ENCODE measurements at places on chromosomes 6 and 20.

DNA sequence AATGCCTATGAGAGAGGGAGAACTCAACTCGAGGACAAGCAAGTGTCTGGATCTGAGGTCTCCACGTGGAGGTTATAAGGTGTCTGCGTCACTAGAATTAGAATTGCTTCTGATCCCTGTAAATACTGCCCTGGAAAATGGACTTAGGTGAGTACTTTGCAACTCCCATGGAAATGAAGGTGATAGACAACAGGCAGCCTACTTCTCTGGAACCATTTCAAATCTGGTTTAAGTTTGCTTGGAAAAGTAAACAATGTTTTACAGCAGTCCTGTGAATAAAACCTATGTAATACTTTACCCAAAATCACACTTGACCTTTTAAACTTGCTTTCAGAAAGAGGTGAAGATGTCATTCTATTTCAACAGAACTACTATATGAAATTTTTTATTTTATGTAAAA is 70.1 kb upstream of the TENT5A start:
- DNase-seq: no peak

- no peak for DNase-seq
These were observed 66.2 kb upstream of the TRDN start for GRCh38 chr6:123702943-123703342.

DNA sequence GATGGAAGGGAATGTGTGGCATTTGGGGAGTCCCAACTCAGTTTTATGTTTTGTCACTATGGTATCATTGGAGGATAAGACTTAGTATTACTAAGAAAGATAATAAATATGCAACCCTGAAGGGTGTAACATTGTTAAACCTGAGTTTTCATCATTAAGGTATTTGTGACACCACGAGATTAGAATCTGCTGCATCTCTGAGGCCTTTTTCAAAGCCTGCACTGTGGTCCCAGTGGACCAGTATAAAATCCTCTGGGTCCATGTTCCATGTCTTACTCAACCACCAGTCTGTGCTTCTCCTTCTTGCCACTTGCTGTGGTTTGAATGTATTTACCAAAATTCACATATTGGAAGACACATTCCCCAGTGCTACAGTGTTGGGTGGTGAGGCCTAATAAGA is 130.6 kb downstream of the TBX18 start:
- no peak for DNase-seq

DNA sequence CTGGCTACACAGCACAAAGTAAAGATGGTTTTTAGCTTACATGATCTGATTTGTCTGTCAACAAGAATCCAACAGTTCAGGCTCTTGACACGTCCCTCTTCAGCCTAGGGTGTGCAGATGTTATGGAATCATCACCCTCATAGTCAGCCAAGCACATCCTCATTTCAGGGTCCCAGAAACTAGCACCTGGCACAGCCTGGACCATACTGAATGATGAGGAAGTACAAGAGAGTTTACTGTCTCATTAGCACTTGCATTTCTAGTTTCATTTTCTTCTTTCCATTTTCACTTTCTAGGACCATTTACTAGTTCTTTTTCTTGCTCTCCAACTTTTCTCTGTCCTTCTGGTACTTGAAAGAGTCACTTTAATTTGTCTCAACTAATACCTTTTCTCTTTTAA is 6.5 kb downstream of the RIPOR2 start:
- DNase-seq: peak; percentile 22

DNA sequence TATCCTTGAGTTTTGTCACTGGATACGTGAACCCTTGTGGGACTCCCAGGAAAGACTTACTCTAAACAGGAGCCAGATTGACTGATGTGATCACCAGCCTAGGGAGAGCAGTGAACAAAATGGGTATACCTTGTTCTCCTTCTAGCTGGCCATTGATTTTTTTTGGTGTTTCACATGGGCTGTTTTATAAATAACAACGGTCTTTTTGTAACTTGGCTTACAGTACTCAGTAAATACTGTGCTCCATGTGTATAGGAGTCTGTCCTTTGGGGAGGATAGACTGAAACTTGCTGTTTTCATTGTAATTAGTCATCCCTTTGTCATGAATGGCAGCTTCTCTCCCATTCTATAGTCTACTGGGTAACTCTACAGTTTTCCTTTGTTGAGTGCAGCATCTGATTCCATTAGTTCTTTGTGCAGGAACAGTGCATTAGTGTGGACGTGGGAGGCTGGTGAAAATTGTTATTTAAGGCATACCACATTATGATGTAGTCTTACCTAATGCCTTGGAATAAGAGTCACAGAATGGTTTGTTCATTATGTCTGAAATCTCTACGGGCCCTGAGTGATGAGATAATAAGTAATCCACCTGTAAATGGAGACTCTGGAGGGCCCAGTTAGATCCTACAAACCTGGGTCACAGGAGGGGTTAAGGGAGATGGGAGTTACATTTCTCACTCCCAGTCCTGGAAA is 89.5 kb downstream of the TIAM2 start:
- no peak for DNase-seq

DNA sequence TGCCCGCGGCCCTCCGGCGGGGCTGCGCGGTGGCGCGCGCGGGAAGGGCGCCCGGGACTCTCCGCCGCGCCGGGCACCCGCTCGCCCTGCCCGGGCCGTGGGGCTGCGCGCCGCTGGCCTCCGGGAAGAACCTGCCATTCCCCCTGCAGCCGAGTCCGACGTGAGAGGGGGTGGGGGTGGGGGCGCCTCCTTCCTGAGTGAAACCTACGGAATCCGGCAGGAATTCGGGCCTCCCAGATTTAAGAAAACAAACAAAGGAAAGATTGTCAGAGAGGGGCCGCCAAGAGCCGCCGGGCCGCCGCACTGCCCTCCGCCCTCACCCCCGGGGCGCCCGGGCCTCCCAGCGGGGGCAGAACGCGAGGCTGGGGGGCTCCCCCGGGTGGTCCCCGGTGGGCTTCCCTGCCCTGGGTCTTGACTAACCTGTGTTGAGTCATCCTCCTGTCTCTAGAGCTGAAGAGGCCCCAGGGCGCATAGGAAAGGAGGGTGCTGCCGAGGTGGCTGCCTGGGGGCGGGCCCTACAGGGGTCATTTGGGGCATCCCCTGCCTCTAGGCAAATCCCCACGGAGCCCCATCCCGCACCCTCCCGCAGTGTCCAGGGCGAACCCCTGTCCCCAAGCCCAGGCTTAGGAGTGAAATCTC is 42.2 kb upstream of the FOXP4 start:
- peak; percentile 76 for DNase-seq

DNA sequence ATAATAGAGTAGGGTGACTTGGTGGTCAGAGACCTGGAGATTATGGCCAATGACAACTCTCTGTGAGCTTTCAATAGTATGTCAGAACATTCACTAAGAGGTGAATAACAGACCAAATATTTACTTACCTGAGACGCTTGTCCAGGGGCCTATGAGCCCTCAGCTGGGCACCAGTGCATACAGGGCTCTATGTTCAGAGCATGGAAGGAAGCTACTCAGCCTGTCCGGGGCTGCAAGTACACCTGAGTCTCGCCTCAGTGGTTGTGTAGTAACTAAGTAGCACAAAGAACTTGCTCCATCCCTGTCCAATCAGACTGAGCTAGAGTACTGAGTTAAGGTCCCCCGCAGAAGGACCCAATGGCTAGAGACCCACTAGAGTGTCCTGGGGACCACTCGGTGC is 11.6 kb upstream of the SCGN start:
- DNase-seq: no peak

- DNase-seq: no peak
These were observed 1.3 kb downstream of the SLC22A16 start for GRCh38 chr6:110475066-110475653.

- DNase-seq: no peak
These were observed 115.2 kb downstream of the EPM2A start for GRCh38 chr6:145620088-145620487.

GRCh38 chr6:106156863-106157262 is 70.7 kb downstream of the PRDM1 start:
- DNase-seq: no peak

DNA sequence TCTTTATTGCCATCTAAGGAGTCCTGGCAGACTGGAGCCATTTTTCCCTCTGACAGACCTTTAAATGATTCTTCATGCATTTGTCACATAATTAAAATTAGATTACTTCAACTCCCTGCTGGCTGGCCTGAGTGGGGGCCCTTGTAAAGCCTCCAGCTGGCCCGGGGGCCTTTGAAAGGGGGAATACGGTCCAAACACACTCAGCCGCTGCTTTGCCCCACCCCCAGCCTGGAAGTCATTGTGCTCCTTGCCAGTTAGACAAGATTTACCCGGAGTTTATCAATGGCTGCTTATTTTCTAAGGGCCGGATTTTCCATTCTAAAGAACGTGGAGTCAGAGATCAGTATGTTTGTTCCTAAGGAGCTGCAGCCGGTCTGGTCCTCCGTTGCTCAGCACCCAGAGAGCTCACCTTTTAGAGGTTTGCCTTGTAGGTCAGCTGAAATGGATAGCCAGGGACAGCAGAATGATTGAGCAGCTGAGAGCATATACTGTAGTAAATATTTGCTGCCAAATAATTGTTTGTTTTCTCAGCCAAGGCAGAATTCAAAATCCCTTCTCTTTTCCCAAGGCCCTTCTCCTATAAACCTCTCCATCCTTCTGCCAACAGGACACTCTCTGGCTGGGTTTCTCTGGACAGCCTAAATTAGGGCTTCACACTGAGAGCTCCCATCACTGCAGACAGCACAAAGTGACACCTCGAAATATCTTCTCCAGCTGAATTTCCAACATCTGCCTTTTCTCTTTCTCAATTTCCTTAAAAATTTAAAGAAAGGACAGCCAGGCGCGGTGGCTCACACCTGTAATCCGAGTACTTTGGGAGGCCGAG is 68.4 kb upstream of the RBM24 start:
- peak; percentile 91 for DNase-seq

GRCh38 chr6:163962627-163963117 is 548.2 kb downstream of the QKI start:
- DNase-seq: no peak

GRCh38 chr20:19609642-19610223 is 148.3 kb upstream of the RIN2 start:
- no peak for DNase-seq

- no peak for DNase-seq
These were observed 2.4 kb upstream of the CST3 start for GRCh38 chr20:23640018-23640601.

DNA sequence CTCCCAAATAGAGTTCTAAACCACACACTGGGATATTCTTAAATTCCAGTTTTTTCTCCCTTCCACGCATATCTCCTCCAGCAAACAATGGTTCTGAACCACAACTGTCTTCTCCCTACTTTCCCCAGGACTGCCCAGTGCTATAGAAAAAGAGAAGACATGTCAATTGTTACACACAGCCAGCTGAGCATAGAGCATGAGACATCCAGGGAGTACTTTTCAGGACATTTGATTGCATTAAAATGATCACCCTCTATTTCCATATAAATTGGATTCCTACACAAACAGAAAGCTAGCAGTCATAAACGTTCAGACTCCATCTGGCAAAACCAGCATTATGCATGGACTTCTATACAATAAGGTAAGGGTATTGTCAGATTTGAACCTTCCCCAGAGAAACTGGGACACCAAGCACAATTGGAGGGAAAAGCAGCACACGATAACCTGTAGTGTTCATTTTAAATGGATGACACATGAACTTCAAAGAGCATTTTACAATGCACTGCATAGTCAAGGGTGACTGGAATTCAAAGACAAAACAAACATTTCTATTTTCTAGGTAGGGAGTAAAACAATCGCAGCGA is 93.1 kb upstream of the HEY2 start:
- DNase-seq: no peak

DNA sequence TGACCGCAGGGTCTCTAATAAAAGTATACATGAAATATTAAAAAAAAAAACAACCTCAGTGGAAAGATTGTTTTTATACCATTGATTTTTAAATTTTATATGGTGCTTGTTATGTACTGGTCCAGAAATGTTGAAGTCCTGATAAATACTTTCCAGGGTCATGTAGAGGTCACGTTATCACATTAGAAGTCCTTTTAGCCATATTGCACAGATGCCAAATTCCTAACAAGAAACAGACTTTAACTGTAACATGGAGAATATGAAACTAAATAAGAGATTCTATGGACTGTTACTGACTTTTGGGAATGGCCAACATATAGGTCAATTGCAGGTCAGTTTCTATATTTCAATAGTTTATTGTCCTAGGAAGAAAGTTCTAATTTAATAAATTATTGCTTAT is 89.0 kb downstream of the ADGRB3 start:
- DNase-seq: no peak

- DNase-seq: no peak
These were observed 76.3 kb downstream of the FARS2 start for GRCh38 chr6:5337573-5337972.

DNA sequence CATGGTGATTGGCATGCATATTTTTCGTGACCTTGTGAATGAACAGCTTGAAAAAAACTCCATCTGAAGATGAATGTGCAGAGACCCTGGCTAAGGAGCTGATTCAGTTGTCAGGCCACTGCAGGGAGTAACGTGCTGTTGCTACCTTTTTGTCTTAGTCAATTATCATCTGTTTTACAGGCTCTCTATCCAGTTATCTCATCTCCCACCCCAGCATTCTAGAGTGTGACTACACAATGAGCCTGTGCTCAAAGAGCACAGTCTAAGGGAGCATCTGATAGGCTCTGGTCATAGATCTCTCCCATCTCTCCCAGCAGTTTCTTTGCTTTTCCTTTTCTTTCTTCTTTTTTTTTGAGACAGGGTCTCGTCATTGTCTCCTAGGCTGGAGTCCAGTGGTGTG is 45.5 kb downstream of the NDRG3 start:
- DNase-seq: no peak

GRCh38 chr20:25459111-25459830 is 51.8 kb downstream of the GINS1 start:
- no peak for DNase-seq

GRCh38 chr6:29465801-29466200 is 8.8 kb downstream of the OR2H1 start:
- no peak for DNase-seq

DNA sequence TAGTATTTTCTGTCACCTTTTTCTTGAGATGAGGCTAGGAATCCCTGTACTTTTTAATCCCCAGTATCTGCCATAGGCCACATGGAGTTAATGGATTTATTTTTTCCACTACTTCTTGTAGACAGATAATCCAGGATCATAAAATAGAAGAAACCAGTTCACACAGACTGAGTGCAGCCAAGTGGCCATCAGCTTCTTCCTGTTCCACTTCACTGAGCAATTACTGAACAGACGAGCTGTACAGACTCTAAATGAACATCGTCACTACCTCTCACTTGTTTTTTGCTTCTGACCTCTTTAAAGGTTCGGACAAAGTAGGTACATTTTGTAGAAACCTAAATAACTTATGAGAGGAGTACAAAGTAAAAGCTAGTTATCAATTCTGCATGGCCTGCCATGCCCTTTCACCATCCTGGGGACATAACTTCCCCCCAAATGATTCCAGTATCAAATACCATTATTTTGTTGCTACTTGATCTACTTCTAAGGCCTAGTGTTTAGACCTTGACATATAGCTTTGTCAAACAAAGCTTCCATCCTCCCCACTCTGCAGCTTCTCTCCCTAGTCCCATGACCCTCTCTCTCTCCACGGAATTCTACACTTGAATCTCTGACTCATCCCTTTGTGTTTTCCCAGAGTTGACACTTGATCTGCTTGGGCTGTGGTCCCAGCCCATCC is 34.4 kb upstream of the ARHGAP18 start:
- peak; percentile 28 for DNase-seq
